MM.1S (cell line): ENCODE measurements at places on chromosomes 2 and 18.

DNA sequence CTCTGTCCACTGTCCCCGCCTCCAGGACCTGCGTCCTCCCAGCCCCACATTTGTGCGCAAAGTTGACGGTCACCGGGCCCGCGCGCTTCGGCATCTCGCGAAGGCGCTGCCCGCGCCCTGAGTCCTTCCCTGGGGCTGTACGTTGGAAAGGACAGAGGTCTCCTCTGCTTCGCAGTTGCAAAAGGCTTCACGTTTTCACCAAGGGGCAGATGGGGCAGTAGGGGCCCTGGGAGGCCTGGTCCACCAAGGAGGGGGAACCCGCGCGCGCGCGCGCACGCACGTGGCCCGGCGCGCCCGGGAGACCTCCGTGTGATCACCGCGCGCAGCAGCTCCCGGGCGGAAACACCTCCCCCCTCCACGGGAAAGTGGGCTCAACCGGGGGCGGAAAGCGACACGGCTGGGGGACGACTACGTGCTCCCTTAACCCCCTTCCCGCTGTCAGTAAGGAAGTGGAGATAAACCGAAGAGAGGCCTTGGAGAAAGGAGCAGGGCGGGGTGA is 21.9 kb downstream of the TEX44 start:
- no peak for DNase-seq

- peak; percentile 38 for DNase-seq
These were observed 91.2 kb downstream of the NEDD4L start for GRCh38 chr18:58135183-58135641.

DNA sequence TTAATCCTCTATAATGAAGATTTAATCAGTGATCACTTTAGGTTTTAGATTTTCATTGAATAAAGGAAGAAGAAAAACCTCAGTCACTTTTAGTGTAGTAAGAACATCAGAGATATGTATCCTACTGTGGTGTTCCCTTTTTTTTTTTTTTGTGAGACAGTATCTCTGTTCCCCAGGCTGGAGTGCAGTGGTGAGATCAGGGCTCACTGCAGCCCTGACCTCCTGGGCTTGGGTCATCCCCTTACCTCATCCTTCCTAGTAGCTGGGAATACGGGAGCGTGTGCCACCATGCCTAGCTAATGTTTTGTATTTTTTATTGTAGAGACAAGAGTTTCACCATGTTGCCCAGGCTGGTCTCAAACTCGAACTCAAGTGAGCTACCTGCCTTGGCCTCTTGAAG is 5.1 kb downstream of the SLC39A10 start:
- DNase-seq = no peak

DNA sequence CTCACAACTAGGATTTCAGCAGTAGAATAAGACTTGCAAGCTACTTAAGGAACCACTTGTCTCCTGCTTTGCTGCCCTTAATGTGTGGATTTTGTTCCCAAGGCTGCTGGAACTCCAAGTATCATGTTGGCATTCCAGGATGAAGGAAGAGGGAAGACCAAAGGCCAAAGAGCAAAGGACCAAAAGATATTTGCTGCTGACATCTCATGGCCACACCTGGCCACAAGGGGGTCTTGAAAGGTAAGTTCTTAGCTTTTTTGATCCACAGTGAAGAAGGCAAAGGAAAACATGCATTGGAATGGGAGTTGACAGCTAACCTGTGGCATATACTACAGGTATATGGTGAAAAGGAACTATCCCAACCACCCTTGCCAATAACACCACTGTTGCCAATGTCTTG is 3.9 kb upstream of the MATN3 start:
- DNase-seq = no peak

DNA sequence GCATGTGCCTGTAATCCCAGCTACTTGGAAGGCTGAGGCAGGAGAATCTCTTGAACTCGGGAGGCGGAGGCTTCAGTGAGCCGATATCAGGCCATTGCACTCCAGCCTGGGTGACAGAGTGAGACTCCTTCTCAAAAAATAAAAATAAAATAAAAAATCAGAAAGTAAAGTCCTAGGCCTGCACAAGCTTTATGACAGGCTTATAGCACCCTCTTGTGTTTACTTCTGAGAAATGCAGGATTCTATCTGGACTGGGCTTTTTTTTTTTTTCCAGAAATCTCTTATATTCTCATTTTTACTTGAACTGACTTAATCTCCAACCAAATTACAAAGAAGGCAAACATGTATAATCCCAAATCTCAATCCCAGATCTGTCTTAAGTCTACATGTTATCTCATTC is 26.1 kb upstream of the REG3G start:
- no peak for DNase-seq

DNA sequence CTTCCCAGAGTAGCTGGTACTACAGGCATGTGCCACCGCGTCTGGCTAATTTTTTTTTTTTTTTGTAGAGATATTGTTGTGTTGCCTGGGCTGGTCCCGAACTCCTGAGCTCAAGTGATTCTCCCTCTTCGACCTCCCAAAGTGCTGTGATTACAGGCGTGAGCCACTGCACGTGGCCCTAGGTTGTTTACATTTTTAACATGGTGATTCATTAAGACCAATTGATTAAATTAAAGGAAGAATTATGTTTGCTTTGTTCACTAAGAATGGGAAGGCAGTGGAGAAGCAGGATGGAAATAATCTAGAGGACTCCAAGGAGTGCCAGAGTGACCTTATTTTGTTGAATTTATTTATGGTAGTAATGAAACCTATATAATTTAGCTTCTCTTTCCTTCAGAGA is 7.5 kb downstream of the LCLAT1 start:
- no peak for DNase-seq

DNA sequence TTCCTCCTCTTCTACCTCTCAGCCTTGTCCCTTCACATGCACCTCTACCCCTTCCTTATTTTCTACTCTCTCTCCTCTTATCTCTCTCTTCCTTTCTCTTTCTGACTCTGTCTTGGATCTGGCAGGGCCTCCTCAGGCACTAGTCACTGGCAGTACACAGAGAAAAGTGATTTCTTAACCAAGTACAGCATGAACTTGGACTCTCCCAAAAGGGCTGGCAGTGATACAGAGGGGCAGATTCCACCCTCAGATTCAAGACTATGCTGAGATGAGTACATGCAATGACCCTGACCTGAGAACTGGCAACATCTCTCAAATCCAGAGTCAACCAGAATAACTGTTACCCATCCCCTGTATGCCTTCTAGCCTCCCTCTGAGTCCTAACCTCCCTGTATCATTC is 4.3 kb downstream of the AOX1 start:
- DNase-seq = no peak
